ENCODE measurements at places on chromosomes 2 and 18.
A peak's percentile ranks its signal among the peaks of the same experiment; 100 is the strongest.

GRCh38 chr2:128396946-128397345 is 78.3 kb upstream of the HS6ST1 start:
- no peak for DNase-seq

DNA sequence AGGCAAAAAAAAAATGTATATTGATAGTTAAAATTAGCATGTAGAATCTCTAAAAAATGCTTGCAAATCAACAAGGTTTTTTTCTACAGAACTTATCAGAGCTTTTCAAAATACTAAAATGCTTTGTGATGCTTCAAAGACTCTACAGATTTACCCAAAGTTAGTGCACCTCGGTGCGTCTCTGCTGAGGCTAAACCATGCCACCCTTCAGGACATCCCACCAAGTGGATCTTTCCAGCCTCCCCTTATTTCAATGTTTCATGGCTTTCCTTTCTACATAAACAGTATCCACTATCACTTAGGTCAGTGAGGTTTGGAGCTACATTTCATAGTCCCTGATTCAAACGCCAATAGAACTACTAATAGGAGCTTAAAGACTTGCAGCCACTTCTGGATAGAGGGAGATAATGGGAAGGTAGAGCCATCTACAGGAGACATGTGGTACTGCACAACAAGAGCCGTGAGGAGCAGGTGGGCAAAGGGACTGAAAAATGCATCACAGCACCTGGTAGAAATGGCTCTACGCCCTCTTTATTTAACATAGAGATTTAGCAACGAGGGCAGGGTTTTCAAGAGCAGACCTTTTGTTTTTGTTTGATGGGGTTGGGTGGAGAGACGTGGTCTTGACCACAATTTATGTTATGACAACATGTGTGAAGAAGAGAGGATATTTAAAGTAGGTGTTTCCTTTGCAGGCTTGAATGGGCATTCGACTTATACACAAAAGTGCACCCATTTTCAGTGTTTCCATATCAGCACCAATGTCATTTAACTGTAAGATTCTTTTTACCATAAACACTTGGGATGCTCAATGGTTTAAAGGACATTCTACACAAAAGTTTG is 56.1 kb upstream of the SLC35G4 start:
- DNase-seq, result peak; percentile 14

GRCh38 chr2:190679813-190680591 is 31.1 kb downstream of the NAB1 start:
- no peak for DNase-seq

DNA sequence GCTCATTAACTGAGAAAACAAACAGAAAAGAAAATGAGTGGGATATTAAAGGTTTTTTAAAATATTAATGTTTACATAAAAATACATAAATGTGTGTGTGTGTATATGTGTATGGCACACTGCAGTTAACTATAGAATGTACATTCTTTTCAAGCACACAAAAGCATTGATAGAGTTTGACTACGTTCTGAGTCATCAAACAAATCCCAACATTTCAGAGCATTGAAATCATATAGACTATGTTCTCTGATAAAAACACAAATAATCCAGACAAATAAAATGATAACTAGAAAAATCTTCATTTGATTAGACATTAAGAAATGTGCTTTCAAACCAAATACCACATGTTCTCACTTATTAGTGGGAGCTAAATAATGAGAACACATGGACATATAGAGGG is 84.3 kb upstream of the CELF4 start:
- DNase-seq, result no peak

DNA sequence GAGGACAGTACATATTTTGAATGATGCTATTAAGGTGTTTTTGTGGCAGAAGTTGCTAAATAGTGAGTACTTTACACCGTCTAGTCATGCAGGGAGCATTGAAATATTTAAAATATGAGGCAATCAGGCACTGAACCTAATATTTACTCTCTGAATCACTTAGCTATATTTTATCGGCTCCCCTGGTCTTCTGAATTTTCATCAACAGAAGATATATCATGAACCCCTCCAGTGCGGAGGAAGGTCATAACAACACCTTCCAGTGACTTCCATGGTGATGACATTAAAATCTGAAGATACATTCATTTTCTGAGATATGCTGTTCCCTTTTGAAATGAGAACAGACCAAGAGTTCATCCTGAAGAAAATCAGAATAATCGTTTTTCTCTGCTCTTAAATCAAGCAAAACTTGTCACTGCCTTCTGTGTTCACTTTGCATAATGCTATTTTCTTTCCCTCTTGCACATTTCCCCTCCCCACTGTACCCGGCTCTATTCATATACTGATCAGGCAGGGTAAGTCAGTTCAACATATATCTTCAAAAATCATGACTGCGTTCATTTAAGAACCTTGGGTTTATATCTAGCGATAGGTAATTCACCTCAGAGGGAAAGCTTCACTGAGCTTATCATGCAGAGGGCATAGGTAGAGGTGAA is 729.9 kb upstream of the GYPC start:
- no peak for DNase-seq

DNA sequence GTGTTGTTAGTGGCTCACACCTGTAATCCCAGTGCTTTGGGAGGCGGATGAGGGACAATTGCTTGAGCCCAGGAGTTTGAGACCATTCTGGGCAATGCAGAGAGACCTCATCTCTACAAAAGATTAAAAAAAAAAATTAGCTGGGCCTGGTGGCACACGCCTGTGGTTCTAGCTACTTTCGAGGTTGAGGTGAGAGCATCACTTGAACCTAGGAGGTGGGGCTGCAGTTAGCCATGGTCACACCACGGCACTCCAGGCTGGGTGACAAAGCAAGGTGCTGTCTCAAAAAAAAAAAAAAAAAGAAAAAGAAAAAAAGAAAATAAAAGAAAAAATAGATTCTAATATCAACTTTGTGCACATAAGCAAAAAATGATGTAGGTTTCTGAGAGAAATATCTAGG is 1492.5 kb upstream of the TMEFF2 start:
- no peak for DNase-seq

DNA sequence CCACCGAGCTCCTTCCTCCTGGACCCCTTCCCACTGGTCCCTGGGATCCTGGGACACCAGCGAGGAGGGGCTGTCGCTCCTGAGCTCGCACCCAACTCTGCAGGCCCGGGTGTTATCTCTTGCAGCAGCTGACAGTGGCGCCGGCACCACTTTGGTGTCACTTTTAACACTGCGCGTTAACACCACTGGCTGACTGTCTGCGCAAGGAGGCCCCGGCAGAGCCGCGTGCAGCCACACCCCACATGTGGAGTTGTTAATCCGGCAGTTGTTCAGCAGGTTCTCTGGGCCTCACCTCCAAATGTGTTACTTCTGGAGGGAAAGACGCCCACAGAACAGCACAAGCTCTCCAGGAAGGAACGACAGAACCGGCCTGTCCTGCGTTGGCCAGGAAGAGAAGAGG is 155.0 kb upstream of the GLI2 start:
- DNase-seq, result no peak
